ENCODE measurements at places on chromosomes 7 and 10.

DNA sequence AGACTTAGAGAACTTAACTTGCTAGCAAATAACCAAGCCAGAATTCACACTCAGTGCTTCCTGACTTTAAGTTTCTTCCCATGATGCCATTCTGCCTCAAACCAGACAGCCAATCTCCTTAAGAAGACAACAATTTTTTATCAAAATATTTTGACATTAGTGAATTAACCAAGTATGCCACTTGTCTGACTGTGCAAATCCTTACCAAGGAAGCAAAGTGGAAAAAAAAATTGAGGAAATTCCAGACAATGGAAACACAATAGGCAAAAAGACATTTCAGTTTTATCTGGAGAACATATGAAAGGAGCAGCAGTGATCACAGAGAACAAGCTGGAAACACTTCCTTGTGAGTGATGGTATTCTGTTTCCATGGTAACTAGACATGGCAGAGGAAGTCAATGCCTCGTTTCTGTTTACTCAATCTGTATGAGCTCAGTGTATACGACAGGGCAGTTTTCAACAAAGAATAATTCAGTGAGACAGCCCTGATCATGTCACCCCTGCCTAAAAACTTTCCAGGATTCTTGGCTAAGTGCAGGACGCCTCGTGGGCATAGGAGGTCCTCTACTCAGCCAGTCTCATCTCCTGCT, 114.2 kb downstream of the DYNC1I1 start:
- DNase-seq: no peak

DNA sequence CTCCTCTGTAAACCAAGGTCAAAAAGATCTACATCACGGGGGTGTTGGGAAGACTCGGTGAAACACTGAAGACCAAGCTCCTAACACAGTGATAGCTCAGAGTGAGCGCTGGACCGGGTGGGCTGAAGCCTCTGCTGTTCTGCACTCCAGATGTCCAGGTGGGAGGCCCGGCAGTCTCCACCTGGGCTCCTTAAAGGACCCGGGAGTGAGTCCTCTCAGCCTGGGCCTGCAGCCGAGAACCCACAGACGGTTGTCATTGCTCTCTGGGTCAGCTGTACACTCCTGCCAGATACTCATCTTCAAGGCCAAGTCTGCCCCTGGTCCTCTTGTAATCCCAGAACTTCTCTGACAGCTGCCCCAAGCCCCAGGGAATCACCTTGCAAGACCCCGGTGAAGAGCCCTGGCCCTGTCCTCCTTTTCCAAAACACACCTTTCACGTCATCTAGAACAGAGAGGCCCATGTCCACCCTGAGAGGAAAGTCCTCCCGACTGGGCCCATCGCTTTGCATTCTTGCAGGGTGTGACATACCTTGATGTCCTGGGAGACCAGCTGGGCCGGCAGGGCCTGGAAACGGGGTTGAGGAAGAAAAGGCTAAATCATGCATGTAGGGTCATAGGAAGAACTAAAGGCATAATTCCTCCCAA, 43.7 kb downstream of the COL17A1 start:
- no peak for DNase-seq

DNA sequence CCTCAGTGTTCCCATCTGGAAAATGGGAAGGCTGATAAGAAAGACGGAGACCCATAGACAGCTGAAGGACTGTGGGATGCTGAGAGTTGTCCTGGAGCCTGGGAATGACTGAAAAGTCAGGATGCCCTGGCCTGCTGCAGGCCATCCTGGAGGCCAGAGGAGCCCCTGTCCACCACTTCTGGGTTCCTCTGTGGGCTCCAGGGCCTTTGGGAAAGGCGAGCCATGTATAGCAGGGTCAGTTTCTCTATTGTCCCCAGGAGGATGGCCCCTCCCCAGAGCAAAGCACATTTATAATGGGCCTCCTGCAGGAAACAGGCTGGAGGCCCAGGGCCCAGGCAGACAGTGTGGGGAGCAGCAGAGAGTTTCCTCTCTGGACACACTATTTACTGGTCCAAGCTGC, 471.4 kb upstream of the MGMT start:
- no peak for DNase-seq

GRCh38 chr7:24898691-24899090, 81.3 kb downstream of the OSBPL3 start:
- no peak for DNase-seq

DNA sequence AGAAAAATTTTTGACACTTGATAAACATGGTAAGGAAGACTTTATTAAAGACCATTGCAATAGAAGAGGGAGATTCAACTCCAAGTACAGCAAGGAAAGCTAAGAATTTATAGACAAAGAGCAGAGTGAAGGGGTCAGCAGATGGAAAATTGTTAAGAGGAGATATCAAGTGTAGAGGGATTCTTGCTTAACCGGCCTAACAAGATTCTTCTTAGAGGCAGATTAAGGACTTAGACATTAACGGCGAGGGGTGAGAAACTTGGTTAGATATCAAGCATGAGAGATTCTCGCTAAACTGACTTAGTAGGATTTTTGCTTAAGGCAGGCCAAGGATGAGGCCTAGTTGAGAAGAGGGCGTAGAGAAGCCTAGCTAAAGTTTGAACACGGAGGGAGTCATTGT, 76.0 kb downstream of the ITGB1 start:
- DNase-seq: no peak

GRCh38 chr7:137036768-137037167, 168.3 kb downstream of the CHRM2 start:
- no peak for DNase-seq

DNA sequence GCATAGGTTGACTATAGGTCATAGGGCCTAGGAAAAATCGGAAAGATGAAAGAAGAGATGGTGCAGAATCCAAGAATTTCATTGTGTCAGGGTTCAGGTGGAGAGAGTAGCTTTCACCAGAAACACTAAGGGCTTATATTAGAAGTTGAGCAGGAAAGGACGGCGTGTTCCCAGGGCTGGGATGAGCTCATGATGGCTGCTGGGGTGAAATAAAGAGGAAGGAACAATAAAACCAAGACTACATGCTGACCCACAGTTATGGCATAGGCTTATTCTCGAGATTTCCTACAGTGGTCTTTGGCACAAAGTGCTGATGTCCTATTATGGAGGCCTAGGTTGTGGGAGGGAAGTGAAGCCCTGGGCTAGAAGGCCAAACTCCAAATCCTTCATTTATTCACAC, 195.8 kb downstream of the PTEN start:
- DNase-seq: no peak

DNA sequence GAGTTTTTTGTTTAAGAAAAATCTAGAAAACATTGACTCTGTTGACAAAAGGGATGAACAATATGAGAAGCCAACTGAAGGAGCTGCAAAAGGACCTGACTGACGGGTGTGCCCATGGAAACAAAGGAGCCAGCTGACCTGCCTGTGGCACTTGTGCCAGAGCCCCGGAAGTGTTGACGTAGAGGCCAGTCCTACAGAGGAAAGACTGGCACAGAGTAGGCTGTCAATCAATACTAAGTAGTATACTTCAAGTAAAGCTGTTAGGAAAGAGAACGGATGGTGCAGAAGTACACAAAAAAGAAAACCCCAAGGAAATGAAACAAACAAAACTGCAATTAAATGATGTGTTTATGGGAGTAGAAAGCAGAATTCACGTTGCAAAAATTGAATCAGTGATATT, 19.0 kb upstream of the ABI1 start:
- DNase-seq: no peak

DNA sequence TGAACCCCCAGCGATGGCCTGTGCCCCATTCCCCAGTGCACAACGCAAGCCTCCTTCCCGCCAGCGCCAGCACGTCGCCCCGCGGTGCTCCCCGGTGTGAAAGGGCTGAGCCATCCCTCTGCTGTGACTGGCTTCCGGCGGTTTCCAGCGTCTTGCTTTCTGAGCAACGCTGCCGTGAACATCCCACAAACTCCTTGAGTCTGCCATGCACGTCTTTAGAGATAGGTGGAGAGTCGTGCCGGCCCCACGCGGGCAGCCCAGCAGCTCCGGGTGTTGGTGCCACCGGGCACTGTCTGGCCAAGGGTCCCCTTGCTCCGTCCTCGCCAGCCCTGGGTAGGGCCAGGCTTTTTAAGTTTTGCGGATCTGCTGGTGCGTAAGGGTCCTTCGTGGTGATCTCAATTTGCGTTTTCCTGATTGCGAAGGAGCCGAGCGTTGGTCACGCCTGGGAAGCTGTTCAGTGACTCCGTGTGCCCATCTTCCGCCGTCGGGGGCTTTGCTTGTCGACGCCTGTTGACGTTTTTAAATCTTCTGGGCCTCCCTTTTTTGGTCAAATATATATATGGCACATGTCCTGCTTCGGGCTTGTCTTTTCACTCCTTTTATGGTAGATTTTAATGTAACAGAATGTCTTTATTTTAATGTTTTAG, 70.6 kb downstream of the FOXL3 start:
- DNase-seq: no peak
